DMS79 treated with DMSO at 0.1 percent for 48 hours (cell line): ENCODE measurements at places on chromosomes 5 and 9.

- no peak for DNase-seq
Observed at GRCh38 chr9:95506428-95506677, 10.4 kb downstream of the PTCH1 start.

GRCh38 chr9:78243130-78243529 lies 7.3 kb downstream of the CEP78 start:
- DNase-seq, result no peak

GRCh38 chr5:56700711-56701110 lies 114.6 kb upstream of the MAP3K1 start:
- DNase-seq, result no peak

- DNase-seq, result peak; percentile 27
Observed at GRCh38 chr5:38554861-38555260, 1.6 kb downstream of the LIFR start.

DNA sequence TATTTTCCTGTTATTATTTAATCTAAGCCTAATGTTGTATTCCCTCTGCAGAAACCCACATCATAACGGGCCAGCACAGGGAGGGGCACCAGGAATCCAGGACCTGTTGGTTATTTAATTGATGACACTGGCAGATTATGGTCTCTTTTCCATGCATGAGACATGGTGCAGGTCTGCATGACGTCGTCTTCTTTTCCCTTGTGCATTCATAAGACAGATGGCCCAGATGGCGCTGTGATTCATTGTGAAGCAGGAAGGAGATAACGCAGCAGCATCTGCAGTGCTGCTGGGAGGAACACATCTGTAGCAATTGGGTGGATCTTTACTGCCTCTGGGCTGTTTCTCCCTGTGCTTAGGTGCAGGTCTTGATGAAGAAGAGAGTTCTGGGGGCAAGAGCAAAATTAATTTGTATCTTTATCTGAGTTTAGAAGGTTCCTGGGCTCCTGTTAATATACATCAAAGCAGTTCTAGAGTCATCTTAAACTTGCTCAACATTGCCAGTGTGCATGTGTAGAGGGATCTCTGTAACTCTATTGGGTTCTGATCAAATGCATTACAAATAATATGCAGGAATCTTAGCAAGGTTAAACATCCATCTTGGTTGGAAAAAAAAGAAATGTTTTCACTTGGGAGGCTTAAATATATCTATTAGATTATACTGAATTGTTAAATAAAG lies 176.1 kb downstream of the PCSK1 start:
- DNase-seq, result no peak

GRCh38 chr5:170218726-170219125 lies 14.1 kb upstream of the C5orf58 start:
- DNase-seq, result no peak

DNA sequence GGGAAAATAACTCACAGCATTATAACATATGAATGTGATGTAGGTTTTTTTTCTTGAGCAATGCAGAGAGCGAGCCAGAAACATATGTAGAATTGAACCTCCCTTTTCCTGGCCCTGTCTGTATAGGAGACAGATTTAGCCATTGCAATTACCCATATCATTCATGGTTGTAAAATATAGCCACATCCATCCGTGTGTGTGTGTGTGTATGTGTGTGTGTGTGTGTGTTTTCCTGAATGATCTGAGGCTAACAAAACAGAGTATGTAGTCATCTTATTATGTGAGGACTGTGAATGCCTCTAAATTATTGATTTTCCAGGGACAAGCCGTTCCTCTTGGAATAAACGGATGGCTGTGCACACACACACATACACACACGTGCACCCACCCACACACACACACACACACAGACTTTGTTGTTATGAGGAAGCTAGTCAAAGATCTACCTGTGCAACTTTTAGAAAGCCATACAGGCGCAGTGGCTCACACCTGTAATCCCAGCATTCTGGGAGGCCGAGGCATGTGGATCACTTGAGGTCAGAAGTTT lies 11.7 kb upstream of the DENND1A start:
- no peak for DNase-seq

DNA sequence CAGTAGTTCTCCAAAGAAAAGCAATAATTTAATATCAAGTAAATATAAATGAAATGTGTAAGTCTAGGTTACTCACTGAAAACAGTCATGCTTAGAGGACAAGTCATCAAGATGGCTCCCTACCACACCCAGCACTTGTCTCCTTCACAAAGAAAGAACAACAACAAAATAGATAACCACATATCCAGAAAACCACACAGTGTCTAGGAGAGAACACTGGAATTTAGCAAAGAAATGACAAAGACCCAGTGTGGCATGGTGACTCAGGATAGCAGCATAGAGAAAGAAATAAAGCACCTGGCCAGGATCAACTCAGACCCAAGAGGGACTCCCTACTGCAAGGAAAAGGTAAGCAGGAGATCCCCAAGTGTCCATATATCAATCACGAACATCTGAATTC lies 356.2 kb downstream of the TMEM161B start:
- DNase-seq, result no peak

DNA sequence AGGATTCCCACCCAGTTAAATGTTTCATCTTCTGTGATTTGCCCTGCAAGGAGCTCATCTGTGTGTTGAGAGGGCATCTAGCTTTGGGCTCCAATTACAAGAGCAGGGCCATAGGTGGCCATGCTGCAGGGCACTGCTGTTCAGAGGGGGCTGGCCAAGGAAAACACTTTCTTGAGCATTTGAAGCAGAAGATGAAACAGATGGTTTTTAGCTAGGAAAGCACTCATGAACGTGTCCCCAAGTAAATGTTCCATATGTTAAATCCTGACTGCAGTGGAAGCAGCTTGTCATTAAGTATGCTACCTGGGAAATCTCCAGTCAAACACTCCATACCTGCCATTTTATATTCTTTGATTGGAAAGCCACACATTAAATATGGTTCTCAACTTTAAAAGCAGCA lies 176.6 kb downstream of the FBXL7 start:
- no peak for DNase-seq

DNA sequence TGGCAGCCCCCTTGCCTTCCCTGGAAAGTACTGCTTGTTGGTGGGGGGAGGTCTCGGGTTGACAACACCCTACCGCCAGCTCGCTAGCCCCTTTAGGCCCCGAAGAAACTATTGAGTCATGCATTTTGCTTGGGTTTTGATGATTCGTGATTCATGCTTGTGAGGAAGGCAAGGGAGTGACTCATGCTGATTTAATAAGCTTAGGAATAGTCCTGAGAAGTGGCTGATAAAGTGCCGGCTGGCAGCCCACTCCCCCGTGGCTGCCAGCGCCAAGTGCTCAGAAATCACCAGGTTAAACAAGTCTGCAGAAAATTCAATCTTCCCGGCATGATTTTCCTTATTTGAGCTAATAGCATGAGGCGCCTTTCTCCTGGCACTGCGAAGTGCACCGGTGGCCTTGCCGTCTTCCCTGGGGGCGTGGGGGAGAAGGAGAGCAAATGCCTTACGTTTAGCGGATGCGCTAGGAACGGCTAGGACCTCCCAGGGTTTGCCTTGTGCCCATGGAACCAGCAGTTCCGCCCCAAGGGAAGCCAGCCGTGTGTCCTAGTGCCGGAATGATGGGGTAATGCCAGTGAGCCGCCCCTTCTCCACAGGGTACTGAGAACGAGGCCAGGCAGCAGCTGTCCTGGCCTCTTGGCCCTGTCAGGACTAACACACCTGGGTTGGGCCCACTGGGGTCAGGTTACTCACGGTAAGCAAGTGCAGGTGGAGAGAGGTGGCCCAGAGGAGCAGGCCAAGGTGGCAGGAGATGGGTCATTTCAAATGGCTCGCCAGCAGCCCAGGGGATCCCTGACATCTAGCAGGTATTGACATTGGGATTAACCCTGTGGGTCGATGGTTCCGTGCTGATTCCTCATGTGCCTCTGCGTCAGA lies 151.9 kb downstream of the MACROH2A1 start:
- DNase-seq, result peak; percentile 45

- no peak for DNase-seq
Observed at GRCh38 chr9:99019510-99020331, 76.0 kb downstream of the COL15A1 start.

GRCh38 chr9:68933434-68934328 lies 80.2 kb downstream of the PRKACG start:
- DNase-seq, result no peak

DNA sequence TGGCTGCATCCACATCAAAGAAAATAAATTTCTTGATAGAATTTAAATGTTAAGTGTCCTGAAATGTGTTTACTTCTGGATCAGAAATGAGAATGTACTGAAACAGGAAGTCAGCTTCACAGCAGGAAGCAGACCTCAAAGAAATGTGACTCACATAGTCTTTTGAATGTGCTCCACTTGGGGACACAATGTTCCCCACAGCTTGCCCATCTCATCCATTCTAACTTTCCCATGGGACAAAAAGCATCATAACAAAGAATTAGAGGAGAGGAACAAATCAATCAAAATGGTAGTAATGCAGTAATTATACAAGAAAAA lies 85.7 kb downstream of the GRAMD2B start:
- no peak for DNase-seq

GRCh38 chr5:39616131-39616530 lies 191.4 kb upstream of the DAB2 start:
- DNase-seq, result no peak
